ENCODE measurements at places on chromosomes 2 and 18.

GRCh38 chr2:174632841-174633622 lies 35.4 kb upstream of the WIPF1 start:
- no peak for DNase-seq

GRCh38 chr2:154686162-154686561 lies 12.3 kb upstream of the KCNJ3 start:
- DNase-seq = no peak

GRCh38 chr2:152100961-152101360 lies 2.1 kb upstream of the CACNB4 start:
- no peak for DNase-seq

DNA sequence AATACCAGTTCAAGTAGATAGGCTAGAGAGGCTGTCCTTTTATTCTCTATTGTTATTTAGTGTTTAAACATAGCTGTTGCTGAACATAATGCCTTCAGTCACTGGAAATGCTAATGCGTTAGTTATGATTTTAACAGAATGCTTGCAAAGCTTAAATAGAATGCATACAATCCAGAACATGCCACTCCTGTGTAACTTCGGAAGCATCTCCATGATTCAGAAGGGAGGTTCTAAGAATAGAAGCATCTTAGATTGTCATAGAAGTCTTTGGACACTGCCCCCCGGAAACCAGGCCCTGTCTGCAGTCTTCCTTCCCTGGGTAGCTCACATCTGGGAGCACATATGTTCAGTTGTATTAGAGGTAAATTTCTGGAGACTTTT lies 73.2 kb downstream of the ZNF532 start:
- no peak for DNase-seq

DNA sequence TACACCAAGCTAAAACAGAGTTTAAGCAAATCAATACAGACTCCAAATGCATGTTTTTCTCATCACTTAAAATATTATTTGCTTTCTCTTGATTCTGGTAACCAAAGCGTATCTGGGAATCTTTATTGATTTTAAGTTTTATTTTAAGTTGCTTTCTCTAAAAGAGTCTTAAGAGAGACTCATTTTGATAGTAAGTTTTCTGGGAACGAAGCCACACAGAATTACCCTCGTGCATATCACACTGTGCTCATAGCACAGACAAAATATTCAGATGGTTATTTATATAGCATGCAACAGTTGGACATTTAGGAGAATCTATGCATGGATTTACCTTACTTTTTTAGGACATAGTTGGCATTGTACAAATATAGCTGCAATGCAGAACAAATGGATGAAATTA lies 597.5 kb upstream of the NRXN1 start:
- no peak for DNase-seq

DNA sequence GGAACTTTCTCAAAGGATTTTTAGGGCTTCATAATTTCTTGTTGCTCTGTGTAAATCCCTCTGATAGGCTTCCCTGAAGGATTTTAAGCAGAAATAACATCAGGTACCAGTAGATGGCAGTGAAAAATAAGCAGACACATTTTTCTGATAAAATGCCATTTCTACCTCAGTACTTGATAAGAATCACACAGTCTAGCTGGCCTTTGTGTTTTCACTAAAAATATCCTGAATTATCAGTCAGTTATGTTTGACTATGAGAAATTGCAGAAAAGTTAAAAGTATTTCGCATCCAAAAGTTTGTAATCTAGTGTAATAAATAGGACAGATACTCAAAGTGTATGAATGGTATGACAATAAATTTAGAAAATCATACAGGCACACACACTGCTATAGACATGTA lies 68.7 kb downstream of the DNAJC10 start:
- DNase-seq = no peak

GRCh38 chr2:74573747-74574562 lies 19.4 kb downstream of the DOK1 start:
- no peak for DNase-seq

GRCh38 chr2:40168546-40168945 lies 283.3 kb downstream of the SLC8A1 start:
- no peak for DNase-seq

GRCh38 chr2:174038462-174038861 lies 73.3 kb upstream of the SP3 start:
- no peak for DNase-seq

DNA sequence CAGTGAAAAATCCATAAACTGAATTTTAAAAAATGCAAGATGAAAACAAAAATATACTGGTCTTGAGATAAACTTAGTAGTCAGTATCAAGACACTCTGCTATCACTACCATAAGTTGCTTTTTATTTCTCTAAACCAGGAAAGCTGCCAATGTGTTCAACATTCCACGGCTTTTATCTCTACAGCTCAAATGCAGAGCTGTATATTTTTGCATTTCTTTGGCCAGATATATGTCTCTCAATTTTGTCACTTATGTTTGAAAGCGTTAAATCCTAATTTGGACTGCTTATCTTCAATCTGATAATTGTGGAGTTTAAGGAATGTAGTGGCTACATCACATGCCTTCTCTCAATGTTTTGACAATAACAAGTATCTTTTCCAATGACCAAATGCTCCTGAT lies 609.5 kb downstream of the EPHA4 start:
- DNase-seq = no peak

DNA sequence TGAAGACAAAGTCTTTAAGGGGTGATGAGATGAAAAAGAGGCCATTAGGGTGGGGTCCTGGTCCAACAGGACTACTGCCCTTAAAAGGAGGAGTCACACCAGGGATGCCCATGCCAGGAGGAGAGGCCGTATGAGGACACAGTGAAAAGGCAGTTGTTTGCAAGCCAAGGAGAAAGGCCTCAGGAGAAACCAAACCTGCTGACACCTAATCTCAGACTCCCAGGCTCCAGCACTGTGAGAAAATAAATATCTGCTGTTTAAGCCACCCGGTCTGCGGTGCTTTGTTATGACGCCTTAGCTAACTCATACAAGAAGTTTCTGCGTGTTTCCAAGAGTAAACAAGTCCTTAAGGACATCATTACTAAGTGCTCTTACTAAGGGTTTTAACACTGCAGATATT lies 93.6 kb downstream of the DNER start:
- no peak for DNase-seq

DNA sequence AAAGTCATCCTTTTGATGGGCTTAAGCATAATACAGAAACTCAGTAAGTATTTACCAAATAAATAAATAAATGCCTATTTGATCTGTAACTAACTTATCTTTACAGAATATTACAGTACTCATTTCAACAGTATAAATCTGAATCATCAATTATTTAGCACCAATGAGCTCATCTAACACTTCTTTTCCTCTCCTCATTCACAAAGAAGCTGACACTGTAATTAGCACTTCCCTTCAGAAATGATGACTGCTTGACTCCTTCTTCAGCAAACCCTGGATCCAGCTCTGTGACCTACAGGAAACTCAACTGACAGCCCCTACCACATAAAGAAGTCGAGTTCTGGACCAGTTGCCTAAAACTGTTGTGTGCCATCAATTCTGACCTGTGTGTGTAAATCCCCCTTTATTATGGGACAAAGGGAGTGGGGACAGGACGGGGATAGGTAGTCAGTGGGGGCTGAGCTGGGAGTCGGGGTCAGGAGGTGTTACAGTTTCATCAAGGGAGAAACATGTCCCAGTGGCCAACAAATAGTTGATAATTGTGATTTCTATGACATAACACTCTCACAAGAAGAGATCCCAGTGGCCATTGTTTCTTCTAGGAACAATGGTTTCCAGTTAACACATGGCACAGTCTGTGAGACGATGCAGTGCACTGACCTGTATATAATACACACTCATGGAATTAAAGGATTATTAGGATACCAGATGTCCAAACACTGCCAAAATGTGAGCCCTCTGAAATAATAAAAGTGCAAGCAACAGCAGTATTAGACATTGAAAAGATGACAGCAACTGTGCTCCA lies 68.7 kb downstream of the STK39 start:
- DNase-seq = no peak

- no peak for DNase-seq
Measured at GRCh38 chr2:74233648-74234047, 35.2 kb downstream of the MTHFD2 start.

- DNase-seq = no peak
Measured at GRCh38 chr2:2838548-2838845, 507.4 kb upstream of the MYT1L start.

- DNase-seq = no peak
Measured at GRCh38 chr2:239578381-239578780, 177.6 kb upstream of the HDAC4 start.

DNA sequence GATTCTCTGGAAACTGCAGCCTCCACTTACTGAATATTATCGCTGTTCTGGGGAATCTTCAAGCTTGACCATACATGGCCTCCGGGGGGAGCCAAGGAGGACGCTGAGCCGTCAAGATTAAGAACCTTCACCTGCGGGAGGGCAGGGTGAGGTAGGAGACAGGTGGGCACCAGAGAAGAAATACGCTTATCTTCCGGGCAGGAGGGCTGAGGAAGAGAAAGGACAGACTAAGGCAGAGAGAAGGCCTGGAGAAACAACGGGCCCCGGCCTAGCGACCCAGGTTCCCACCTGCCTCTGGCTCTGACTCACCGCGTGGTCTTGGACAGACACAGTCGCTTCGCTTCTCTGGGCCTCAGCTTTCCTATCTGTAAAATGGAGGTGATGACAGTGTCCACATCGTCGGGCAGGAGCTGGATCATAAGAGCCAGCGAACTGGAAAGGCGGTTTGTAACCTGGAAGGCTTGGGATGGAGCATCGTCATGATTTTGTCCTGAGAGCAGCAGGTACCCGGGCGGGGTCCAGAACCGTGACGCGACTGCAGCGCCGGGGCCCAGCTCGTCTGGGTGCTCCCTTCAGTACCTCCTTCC lies 659 bp downstream of the ZNF142 start:
- peak; percentile 26 for DNase-seq

GRCh38 chr2:171411791-171412483 lies 21.9 kb downstream of the METTL8 start:
- no peak for DNase-seq

- DNase-seq = no peak
Measured at GRCh38 chr2:202337706-202338346, 38.3 kb upstream of the BMPR2 start.

- no peak for DNase-seq
Measured at GRCh38 chr18:77103991-77104531, 28.5 kb downstream of the MBP start.

DNA sequence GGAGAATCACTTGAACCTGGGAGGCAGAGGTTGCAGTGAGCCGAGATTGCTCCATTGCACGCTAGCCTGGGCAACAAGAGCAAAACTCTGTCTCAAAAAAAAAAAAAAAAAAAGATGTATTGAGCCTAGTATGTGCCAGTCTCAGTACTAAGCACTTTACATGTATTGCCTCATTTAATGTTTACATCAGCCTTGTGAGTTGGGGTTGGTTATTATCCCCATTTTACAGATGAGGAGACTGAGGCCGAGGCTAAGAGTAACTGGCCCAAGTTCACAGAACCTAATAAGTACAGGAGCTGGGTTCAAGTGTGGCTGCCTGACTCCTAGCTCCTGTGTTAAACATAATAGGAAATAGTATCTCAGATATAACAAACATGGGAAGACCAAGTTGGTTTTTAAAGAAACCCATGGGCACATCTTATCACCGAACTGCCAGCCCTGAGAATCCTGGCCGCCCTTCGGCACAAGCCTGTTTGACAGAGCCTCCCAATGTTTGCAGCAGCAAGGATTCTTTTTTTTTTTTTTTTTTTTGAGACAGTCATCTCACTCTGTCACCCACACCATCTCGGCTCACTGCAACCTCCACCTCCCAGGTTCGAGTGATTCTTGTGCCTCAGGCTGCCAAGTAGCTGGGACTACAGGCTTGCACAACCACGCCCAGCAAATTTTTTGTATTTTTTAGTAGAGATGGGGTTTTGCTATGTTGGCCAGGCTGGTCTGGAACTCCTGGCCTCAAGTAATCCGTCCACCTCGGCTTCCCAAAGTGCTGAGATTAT lies 24.2 kb upstream of the GMPPA start:
- DNase-seq = no peak

DNA sequence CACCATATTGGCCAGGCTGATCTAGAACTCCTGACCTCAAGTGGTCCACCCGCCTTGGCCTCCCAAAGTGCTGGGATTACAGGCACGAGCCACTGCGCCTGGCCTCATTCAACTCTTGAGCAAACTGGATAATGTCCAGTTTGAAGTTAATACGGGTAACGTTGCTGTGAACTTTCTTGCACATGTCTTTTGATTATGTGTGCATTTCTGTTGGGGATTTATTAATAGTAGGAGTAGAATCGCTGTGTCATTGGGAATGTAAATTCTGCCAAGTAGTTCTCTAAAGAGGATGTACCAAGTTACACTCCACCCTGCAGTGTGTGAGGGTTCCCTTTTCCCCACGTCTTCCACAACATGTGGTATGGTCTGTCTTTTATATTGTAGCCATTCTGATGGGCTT lies 6.2 kb downstream of the IMPA2 start:
- no peak for DNase-seq

GRCh38 chr2:49858657-49859056 lies 704.3 kb upstream of the FSHR start:
- DNase-seq = no peak

- DNase-seq = no peak
Measured at GRCh38 chr18:59706499-59706898, 9.3 kb upstream of the CCBE1 start.

GRCh38 chr2:108377401-108377800 lies 353 bp upstream of the SULT1C4 start:
- DNase-seq = no peak

- no peak for DNase-seq
Measured at GRCh38 chr2:210092791-210093190, 78.4 kb downstream of the KANSL1L start.

GRCh38 chr2:28370354-28370753 lies 22.3 kb upstream of the FOSL2 start:
- no peak for DNase-seq

- no peak for DNase-seq
Measured at GRCh38 chr2:122652670-122653069, 897.2 kb downstream of the TSN start.

DNA sequence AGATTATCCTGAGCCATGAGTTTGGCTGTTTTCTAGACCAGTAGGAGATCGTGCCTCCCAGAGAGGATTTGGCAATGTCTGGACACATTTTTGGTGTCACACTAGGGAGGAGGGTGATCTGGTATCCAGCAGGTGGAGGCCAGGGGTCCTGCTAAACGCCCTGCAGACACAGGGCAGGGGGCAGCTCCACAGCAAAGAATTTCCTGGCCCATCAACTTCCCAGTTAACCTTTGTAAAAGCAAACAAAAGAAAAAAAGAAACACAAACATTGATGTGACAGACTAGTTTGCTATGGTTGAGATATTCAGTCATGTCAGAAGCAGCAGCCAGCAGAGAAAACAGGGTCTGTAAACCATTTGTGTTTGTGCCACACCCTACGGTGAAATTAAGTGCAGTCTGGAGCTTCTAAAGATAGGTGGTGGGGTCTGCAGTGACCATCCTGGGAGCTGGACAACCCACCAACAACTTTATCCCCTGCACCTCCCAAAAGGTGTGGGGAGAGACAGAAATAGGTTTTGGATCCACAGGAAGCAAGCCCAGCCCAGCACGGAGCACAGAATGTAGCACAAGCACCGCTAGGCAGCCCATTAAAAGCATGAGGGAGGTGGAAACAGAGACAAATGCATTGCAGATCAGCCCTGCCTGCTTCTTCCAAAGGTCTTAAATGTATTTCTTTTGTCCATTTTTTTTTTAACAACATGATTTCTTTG lies 232.5 kb downstream of the MYT1L start:
- no peak for DNase-seq

GRCh38 chr2:182767578-182767977 lies 51.5 kb downstream of the DNAJC10 start:
- DNase-seq = no peak

All from activated CD4-positive, alpha-beta T cell treated with anti-CD3 and anti-CD28 coated beads, Interleukin-2, amount 50 U/mL, for 4 hours (primary cell).